Fibroblast of lung (primary cell): ENCODE measurements at places on chromosomes 16 and 17. TPM values are rescaled to one million over a fixed set of nuclear protein-coding genes. Genes with fewer than 3 reads are reported as not detected.

Gene PRAC1
- not detected in 2 replicates for total RNA-seq

Gene HYDIN
- 1.3 and 1.7 TPM in 2 replicates for total RNA-seq

Gene FOXC2
- 0.26 and 0.50 TPM in 2 replicates for total RNA-seq

Gene TMEM132E
- under 0.01 TPM in 1 of 2 replicates, not detected in the other for total RNA-seq

Gene LRRC37A
- 1.0 and 2.5 TPM in 2 replicates for total RNA-seq

Gene ACLY
- total RNA-seq, result 108 and 312 TPM in 2 replicates

Gene HSF5
- under 0.01 TPM in 2 replicates for total RNA-seq

Gene CIITA
- total RNA-seq, result 0.51 and 0.66 TPM in 2 replicates

Gene HS3ST3B1
- 13.4 and 17.2 TPM in 2 replicates for total RNA-seq

Gene KRTAP3-2
- total RNA-seq, result not detected in 2 replicates

Gene SLC47A1
- total RNA-seq, result 0.26 and 0.66 TPM in 2 replicates

Gene DPEP2
- not detected in 2 replicates for total RNA-seq

Gene TP53TG3F
- total RNA-seq, result not detected in 2 replicates

Gene ALOX12B
- not detected in 2 replicates for total RNA-seq

Gene MFAP4
- 81.3 and 137 TPM in 2 replicates for total RNA-seq

Gene TMEM106A
- 0.77 and 1.5 TPM in 2 replicates for total RNA-seq
